ENCODE measurements at places on chromosomes 2 and 18.

DNA sequence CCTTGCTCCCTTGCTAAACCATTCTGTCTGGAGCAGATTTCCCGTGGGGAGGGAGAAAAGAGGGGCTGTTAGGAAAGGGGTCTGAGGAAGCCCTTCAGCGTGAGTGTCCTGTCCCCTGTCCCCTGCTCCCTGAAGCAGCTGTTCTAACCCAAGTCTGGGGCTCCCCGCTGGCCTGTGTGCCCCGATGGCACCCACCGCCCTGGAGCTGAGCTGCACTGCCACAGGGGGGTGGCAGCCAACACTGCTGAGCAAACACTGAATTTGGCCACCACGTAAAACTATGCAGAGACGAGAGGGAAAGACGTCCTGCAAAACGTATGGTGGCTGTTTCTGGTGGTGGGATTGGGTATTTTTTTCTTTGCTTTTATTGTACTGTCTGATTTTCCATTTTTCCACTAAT lies 17.9 kb downstream of the KCNG2 start:
- no peak for DNase-seq

GRCh38 chr2:85536479-85536878 lies 2.5 kb upstream of the MAT2A start:
- no peak for DNase-seq

DNA sequence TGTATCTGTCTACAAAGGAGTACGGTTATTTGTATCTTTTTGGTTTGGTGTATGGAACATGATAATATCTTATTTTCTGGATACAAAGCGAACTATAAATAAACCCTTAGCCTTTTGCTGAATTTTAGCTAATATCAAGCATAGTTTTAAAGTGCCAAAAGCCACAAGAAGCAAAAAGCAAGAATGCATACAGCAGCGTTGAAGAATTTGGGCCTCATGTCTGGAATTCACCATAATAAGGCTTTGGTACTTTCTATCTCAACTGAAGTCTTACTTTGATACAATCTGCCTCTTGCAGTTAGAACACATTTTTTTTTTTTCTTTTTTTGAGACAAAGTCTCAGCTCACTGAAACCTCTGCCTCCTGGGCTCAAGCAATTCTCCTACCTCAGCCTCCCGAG lies 151.5 kb downstream of the ERBB4 start:
- no peak for DNase-seq

GRCh38 chr2:172596776-172597175 lies 40.9 kb downstream of the PDK1 start:
- DNase-seq, result no peak

DNA sequence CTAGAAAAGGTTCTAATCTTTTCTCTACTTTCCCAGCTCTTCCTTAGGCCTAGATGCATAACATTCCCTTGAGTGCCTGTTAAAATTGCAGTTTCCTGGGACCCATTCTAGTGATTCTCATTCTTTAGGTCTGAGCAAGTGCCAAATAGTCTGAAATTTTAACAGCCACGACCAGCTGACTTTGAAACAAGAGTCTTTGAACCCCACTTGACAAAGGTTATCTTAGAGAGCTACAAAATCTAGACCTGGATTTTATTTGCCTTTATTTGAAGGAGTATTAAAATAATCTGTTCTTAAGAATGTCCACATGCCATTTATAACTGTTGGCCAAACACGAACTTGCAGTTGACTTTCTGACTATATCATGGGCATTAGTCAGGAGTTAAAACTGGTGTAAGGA lies 110.2 kb upstream of the LHCGR start:
- DNase-seq, result no peak

GRCh38 chr2:86039963-86040655 lies 65.6 kb downstream of the POLR1A start:
- no peak for DNase-seq

- DNase-seq, result no peak
Measured at GRCh38 chr2:42895791-42896135, 103.4 kb upstream of the HAAO start.

DNA sequence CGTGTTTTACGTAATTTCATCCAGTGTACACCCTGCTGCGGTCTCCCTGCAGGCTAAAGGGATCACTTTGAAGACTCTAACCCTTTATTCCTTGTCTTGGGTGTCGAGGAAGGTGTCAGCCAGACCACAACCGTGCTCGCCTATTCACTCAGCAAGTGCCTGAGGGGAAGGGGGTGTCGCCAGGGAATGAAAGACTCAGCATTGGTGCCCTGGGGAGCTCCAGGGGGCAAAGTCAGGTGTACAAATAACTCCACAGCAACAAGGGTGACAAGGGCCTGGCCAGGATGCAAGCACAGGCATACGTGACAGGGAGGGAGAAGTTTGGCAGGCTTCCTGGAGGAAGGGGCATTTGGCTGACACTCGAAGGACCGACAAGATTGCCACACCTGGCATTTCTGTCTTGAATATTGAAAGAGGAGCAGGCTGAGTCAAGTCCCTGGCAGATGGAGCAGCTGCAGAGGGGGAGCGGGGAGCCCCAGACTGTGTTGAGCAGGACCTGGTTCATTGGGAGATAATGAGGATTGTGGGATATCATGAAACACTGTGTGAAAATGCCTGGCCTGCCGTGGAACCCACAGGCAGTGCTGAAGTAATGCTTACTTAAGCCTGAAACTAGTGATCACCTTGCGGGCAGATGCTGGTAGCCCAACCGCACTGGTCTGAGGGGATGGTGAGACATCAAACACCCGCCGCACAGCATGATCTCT lies 93.9 kb downstream of the RHOB start:
- DNase-seq, result no peak

DNA sequence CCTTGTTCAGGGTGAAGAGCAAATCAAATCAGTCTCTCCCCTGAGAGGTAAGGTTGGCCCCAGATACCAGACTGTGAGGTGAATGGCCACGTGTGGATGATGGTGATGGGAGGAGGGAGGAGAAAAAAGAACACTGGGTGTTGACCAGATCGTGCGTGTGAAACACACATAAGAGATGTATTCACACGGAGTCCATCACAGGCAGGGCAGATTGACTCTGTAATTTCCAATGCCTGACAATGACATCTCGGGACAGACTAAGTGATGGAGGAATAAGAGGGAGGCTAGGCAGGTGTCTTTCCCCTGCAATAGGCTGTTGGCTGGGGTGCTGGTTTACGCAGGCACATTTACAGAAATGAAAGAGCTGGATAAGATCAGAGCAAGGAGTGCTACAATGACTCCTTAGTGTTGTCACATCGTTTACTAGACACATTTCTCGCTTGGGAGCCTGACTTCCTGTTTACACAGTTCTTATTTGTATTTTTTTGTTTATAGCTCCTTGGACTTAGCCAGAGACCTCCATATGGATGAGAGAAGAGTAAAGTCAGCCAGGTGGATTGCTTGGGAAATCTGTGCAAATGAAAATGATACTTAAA lies 43.1 kb downstream of the CPO start:
- no peak for DNase-seq

GRCh38 chr2:235088496-235088921 lies 136.7 kb downstream of the SH3BP4 start:
- DNase-seq, result no peak

DNA sequence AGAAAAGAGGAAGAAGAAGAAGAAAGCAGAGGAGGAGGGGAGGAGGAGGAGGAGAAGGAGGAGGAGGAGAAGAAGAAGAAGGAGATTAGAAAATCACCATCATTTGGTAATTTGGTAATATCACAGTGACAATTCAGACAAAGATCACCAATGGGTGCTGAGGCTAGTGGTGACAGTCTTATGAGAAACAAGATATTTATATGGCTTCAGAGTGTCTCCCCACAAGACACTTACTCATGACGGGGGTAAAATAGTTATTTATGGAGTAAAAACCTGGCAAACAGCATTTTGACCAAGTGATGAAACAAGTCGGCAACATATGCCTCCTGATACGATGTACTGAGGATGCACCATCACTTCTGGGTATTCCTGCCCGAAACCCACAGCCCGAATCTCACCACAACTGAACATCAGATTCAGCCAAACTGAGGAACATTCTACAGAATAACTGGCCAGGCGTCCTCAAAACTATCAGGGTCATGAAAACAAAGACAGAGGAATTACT lies 4.9 kb downstream of the ASPRV1 start:
- DNase-seq, result no peak

DNA sequence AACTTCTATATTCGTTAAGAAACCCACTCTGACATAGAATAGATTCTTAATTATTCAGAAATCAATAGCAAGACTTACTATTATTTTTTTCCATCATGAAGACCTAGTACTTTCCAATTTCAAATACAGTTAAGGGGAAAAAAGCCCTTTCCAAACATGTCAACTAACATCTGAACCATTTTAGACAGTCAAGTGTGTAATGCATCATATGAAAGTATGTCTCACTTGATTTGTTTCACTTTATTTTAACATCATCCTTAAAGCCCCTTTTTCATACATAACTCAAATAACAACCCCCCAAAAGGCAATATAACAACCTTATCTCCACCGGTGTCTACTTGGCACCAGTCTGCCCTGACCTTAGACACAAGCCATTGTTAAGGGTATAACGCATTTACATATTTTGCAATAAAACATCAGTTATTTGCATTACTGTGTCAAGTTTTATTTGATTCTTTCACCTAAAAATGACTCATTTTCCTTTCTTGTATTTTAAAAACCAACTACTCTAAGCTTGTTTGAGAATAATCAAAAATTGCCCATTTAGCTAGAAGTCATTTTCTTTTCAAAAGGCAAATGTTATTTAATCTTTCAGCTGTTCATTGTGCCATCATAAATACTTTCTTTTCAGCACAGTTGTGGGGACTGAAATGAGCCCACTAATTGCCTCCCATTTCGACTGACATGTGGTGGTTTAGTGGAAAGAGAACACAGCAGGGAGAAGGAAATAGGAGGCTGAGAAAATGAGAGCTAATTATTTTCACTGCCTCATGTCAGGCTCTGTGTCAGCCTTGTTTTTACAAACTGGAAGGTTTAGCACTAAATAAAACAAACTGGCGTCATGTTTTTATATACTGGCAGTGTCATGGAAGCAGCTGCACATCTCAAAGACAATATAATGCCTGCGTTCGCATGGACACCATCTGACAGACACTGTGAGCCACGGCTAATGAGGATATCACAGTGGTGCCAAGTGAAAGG lies 104.7 kb upstream of the CDCA7 start:
- no peak for DNase-seq

GRCh38 chr2:219010162-219010756 lies 17.0 kb upstream of the CRYBA2 start:
- no peak for DNase-seq

Measured in stimulated activated CD8-positive, alpha-beta memory T cell treated with anti-CD3 and anti-CD28 coated beads, Interleukin-15, amount 100 ng/mL, for 24 hours (primary cell).